ENCODE measurements at places on chromosomes 11 and 22.

DNA sequence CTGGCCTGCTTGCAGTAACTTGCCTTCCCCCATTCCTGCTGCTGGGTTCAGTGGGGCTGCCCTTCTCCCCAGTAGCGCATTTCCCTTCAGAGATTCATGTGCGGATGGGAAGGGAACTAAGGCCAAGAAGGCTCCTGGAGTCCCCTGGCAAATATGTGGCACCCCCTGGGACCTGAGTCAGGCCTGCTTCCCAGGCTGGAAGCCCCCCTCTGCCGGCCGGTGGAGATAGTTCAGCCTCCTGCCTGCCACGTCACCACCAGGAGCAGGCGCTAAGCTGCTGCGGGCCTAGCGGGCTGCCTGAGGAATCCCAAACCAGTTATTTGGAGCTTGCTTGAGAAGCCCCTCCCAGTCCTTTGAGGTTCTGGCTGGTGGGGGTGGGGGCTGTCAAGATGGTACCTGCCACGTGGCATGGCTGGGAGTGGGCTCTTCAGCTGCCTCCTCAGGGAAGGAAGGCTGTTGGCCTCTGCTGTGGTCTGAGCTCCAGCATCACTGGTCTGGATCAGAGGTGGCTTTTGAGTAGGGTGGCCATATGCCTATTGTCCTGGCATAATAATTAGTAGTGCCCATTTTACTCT lies 2.0 kb downstream of the SERPINH1 start:
- DNase-seq = no peak

DNA sequence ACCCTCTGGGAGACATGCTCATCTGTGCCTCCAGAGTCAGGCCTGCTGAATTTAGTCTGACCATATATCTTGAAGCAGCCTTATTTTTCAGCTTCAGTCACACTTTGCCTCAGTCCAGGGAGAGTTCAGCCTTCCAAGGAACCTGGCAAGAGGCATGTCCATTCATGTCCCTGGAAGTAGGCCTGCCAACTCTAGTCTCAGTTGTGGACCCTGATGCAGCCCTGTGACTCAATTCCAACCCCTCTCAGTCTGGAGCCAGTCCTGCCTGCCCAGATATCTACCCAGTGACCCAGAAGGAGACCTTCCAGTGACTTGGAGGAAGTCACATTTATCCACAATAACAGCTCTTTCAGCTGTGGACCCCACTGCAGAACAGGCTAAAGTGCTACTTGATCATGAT lies 566.6 kb downstream of the TMEM135 start:
- DNase-seq = no peak

DNA sequence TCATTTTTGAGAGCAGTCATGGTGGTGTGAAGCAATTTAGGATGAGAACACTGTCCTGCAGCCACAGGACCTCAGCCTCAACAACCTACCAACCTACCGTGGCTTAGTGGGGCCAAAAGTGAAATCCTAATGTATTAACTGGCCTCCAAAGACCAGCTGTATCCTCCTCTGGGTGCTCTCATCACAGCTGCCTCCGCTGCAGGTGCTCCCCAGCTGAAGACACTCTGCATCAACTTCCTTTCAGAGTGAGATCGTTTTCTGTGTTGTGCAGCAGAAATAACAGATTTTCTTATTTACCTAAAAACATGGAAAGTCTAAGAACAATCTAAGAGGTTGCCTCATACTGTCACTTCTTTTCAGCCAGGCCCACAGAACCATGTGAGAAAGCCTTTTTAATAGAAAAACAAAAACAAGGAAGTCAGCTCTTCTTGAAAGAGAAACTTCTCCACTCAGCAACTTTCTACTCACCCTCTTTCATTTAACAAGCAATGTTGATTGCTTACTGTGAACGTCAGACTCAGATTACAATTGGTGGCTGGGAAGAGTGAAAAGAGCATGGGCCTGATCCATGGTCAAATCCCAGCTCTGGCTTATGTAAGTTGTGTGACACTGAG lies 136.1 kb downstream of the TENM4 start:
- no peak for DNase-seq

- DNase-seq = peak; percentile 66
Observed at GRCh38 chr11:36390963-36391471, 94.9 kb downstream of the PRR5L start.

- no peak for DNase-seq
Observed at GRCh38 chr11:17702876-17703275, 16.5 kb upstream of the MYOD1 start.

DNA sequence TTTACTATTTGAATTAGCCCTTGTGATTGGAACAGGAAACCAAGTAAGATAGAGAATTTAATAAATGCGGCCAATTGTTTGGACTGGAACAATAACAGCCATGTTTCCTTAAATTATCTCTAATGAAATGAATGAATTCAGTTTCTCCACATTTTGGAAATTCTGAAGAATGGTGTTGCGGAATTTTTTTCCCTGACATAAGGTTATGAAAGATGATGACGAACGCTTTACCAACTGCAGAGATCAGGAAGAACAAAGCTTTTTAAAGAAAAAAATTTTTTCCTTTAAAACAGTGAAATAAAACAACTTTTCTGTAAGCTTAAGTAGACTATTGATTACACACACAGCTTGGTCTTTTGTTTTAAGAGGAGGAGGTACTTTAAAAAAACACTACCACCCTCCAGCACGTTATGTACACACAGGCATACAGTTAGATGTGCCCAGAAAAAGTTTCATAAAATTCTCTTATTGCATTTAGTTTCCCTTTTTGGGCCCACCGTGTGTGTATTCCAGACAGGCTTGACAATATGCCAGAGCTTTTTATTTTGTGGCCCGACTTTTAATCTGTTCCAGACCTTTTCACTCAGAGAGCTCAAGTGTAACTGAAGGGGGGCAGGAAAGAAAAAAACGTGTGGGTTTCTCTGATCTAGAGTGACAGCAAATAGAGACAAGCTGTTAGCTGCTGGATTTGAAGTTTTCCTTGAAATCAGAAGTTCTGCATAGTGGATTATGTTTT lies 77.3 kb downstream of the YAP1 start:
- no peak for DNase-seq

GRCh38 chr11:35262056-35262455 lies 123.1 kb downstream of the CD44 start:
- DNase-seq = no peak

- no peak for DNase-seq
Observed at GRCh38 chr11:45754741-45755140, 50.2 kb upstream of the SLC35C1 start.

GRCh38 chr11:59778122-59778521 lies 22.9 kb downstream of the STX3 start:
- DNase-seq = no peak

- peak; percentile 81 for DNase-seq
Observed at GRCh38 chr11:61111786-61112517, 9.7 kb downstream of the CD5 start.

- peak; percentile 51 for DNase-seq
Observed at GRCh38 chr11:126518071-126518971, 162.8 kb downstream of the ST3GAL4 start.

- DNase-seq = no peak
Observed at GRCh38 chr11:58654908-58655296, 32.4 kb downstream of the CNTF start.

DNA sequence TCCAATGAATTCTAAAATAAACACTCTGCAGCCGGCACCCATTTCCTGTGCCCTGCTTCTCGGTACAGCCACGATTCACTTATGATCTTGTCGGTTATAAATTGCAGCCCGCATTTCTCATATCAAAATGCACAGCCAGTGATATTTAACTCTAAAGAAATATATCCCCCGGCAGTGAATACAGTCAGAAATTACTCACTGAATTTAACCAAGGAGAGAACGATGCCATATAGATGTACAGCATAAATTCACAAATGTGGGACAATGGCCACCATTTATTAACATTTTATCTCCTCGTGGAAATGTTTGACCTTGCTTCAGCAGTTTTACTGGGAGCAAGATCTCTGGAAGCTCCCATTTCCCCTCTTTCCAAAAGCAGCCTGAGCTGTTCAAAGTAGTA lies 1517.8 kb downstream of the BRD1 start:
- no peak for DNase-seq

- no peak for DNase-seq
Observed at GRCh38 chr11:69467646-69468045, 13.8 kb upstream of the LINC01488 start.

GRCh38 chr22:29817724-29818123 lies 20.4 kb downstream of the ASCC2 start:
- DNase-seq = no peak

DNA sequence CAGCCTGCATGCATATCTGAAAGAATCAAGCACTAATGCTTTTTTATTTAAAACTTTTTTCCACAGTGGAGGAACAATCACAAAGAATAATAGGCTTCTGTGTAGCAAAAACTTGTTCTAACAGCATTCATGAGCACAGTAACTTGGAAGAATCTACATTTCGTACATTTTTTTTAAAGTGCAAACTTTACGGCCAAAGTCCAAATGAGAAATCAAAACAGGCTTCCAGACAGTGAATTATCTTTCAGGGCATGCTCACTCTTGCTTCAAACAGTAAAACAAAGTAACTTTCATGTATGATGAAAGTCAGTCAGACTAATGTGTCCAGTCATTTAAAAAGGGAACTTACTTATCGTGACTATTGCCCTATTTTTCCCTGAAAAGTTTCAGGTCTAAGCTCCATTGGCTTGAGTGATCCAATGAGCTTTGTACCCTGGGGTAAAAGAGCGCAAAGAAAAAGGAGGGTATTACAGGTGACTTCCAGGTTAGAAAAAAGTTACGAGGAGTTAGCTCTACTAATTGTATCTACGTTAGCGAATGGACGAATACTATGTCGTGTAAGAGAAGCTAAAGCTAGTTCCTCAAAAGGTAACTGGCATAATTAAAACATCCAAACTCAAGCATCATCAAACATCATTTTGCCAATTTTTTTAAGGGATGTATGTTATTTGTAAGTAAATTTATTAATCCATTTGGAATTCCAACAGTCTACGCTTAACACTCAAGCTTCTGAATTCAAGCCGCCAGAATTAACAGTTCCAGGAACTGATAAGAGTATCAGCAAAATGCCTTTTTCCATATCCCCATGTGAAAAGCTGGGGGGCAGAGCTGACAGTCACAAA lies 1.7 kb downstream of the PICALM start:
- DNase-seq = no peak

GRCh38 chr11:130386056-130386455 lies 42.4 kb downstream of the ADAMTS8 start:
- DNase-seq = no peak

- DNase-seq = no peak
Observed at GRCh38 chr11:30317030-30317429, 5.9 kb upstream of the ARL14EP start.

DNA sequence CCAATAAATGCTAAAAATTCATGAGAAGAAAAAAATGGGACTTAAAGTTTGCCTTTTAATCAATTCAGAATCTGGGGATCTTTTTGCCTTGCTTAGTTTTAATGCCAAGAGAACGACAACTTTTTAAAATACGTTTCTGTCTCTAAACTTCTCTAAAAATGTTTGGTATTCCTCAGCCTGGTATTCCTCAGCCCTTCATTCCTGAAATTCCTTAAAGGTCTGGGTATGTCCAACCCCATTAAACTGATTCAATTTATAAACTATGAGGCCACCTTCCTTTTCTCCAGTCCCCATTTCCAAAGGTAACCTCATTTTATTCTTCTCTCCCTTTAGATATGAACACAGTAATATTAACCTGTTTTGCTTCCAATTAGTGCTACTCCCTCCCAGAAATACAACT lies 16.6 kb downstream of the POLA2 start:
- DNase-seq = no peak

DNA sequence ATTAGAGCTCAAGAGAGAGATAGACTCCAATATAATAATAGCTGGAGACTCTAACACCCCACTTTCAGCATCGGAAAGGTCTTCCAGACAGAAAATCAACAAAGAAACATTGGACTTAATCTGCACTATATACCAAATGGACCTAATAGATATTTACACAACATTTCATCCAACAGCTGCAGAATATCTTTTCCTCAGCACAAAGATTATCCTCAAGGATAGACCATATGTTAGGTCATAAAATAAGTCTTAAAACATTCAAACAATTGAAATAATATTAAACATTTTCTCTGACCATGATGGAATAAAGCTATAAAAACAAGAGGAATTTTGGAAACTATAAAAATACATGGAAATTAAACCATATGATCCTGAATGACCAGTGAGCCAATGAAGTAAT lies 45.1 kb upstream of the FAM181B start:
- no peak for DNase-seq

DNA sequence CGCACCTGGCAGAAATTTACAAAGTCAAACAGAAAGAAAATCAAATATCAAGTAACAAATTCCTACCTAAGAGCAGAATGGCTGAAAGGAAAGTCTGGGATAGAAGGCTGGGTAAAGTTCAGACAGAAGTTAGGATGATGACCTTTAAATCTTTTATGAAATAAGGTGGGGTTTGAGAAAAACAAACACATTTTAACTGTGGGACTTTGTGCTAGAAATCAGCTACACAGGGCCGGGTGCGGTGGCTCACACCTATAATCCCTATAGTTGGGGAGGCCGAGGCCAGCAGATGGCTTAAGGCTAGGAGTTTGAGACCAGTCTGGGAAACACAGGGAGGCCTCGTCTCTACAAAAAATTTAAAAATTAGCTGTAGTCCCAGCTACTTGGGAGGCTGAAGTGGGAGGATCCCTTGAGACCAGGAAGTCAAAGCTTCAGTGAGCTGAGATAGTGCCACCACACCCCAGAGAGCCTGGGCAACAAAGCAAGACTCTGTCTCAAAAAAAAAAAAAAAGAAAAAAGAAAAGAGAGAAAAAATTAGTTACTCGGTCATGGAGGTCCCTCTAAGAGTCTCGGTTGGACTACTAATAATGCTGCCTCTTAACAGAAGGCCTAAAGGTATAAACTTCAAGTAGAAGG lies 119.7 kb upstream of the BID start:
- DNase-seq = no peak

- no peak for DNase-seq
Observed at GRCh38 chr22:27412866-27413445, 388.6 kb downstream of the MN1 start.

DNA sequence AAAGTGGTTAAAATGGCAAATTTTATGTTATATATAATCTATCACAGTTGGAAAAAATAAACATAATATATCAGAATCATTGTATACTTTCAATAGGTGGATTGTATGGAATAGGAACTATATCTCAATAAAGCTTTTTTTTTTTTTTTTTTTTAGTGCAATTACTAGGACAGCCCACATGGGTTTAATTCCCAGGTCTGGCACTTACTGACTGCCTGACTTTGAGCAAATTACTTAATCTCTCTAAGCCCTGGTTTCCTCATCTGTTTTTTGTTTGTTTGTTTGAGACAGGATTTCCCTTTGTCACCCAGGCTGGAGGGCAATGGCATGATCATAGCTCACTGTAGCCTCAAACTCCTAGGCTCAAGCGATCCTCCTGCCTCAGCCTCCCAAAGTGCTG lies 26.1 kb upstream of the BAIAP2L2 start:
- no peak for DNase-seq

- no peak for DNase-seq
Observed at GRCh38 chr22:46584081-46584921, 35.9 kb upstream of the GRAMD4 start.

GRCh38 chr22:17314487-17314886 lies 54.8 kb upstream of the CECR2 start:
- peak; percentile 12 for DNase-seq

- DNase-seq = no peak
Observed at GRCh38 chr11:73622926-73623593, 23.3 kb upstream of the PLEKHB1 start.
